ENCODE measurements at places on chromosomes 2 and 18. TPM values are rescaled to one million over a fixed set of nuclear protein-coding genes. Genes with fewer than 3 reads are reported as not detected.

DNA sequence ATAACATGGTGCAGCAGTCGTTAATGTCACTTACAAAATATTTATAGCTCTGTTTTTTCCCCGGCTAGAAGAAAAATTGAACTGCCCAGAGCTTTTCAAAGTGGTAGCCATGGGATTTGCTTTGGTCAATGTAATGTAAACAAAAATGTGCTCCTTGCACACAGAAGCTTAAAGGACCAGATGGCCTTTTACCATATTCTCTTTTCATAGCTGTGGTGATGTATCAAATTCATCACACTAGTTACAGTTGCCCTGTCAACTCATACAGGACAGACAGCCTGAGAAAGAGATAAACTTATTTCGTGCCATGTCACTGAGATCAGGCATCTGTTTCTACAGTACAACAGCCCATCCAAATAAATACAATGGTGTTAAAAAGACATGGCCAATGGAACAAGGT lies 368.1 kb upstream of the CDH19 start:
- H3K4me1 ChIP-seq = no peaks in the 10 kb centered on the region
- H3K27ac ChIP-seq = no peak overlapping the region
- DNase-seq = no peak
- no peaks in the 10 kb centered on the region for H3K27me3 ChIP-seq

DNA sequence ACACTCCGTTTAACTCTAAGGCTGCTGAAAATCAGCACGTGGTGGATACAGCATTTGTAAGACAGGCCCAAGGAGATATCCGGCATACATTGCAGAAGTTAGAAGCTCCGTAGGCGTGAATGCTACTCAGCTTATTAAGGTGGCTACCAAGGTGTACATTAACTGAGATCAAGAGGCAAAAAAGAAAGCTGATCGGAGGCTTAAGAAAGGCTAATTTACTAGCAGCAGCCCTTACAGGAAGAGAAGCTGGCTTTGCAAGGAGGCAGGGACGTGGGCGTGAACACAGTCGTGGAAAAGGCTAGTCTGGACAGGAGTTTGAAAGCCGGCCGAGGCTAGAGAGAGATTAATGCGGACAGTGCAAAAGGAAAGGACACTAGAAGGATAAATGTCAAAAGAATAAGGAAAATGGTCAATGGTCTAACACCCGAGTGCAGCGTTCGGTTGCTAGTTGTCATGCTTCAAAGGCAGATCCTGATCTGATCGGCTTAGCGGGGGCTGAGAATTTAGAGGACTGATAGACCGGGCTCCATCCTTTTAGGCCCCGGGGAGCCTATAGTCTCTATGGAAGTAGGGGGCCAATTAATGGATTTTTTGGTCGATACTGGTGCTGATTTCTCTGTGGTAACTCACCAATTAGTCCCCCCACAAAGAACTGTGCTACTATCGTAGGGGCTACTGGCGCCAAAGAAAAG lies 45.6 kb upstream of the SELENOI start:
- H3K27ac ChIP-seq = peak overlapping the region; percentile 76
- H3K27me3 ChIP-seq = no peaks in the 10 kb centered on the region
- peaks cover 11% of the 10 kb centered on the region for H3K4me1 ChIP-seq
- peak overlapping the region; percentile 37 for H3K4me3 ChIP-seq

DNA sequence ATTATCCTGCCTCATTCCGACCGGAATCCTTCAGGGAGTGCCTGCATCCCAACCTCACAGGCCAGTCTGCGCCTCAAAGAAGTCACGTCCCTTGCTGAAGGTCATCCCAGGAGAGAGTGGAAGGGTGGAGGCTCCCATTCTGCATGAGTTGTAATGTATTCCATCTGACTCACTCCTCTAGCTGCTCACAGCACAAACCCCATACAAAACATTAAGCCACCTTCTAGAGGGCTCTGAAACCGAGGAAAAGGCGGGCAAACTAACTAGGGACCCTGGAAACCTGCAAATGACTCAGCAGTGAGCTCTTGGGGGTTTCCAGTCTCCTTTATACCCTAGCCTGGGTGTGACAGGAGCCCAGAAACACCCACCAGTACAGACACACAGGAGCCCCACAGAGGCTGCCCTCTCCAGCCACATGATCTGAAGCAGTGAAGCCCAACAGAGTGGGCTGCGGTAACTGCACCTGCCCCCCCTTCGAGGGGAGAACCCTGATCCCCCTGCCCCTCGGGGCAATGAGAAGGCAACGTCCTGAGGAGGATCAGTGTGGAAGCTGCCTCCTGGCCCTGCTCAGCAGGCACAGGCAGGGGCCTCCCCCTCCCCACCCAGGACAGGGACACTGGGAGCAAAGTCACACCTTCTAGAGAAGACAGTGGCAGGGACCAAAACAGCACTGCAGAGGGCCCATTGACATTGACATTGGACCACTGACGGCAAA lies 69.3 kb upstream of the SNTG2 start:
- peaks cover 16% of the 10 kb centered on the region for H3K4me1 ChIP-seq
- no peaks in the 10 kb centered on the region for H3K36me3 ChIP-seq
- no peaks in the 10 kb centered on the region for H3K27me3 ChIP-seq
- peak overlapping the region; percentile 49 for H3K27ac ChIP-seq
- H3K4me3 ChIP-seq = no peak overlapping the region

GRCh38 chr2:73103018-73103542 lies 9.7 kb downstream of the RAB11FIP5 start:
- H3K4me3 ChIP-seq = no peak overlapping the region
- DNase-seq = no peak
- H3K27me3 ChIP-seq = no peaks in the 10 kb centered on the region
- peaks cover 14% of the 10 kb centered on the region for H3K36me3 ChIP-seq
- no peak overlapping the region for H3K27ac ChIP-seq

DNA sequence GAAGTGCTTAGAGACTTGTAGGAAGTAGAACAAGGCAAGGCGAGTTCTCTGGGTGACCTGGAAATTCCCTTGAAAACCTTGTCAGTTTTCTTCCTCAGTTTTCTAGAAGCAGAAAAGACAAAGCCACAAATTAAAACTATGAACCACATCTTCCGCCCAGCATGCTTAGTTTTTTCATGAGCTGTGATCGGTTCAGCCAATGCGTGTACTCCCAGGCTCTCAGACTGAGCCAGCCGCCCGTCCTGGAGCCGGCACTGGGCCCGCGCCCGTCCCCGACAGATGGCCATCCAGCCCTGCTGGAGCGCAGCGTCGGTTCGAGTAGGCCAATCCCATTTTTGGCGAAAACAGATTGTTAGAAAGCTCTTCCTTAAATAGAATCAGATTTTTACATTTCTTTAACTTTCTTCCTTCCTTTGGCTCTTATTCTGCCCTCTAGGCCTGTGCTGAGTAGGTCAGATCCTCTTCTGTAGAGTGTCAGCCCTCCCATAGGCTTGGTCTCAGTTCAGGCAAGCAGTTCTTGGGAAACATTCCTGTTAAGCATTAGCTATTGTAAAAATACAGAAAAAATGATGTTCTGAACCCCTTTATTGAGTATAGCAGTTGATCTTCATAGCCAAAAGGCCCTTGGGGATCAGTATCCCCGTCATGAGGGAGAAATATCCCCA lies 112.5 kb downstream of the NCK2 start:
- no peaks in the 10 kb centered on the region for H3K27me3 ChIP-seq
- H3K4me3 ChIP-seq = no peak overlapping the region
- peaks cover 9% of the 10 kb centered on the region for H3K36me3 ChIP-seq
- no peak for DNase-seq

DNA sequence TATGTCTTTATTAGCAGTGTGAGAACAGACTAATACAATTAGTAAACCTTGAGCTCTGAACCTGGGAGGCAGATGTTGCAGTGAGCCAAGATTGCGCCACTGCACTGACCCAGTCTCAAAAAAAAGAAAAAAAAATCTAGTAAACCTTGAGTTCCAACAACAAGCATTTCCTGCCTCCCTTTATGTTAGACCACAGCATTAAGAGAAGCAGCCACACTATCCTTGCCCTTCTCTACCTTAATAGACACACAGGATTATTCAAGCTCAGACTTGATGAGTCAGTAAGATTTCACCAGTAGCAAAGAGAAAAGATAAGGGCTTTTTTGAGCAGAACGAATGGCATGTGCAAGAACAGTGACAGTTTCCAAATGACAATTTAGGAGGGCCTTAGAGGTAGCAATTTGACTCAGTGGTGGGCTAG lies 18.0 kb upstream of the GLS start:
- H3K4me3 ChIP-seq = no peak overlapping the region
- no peak overlapping the region for H3K27ac ChIP-seq
- no peaks in the 10 kb centered on the region for H3K27me3 ChIP-seq
- no peak for DNase-seq

DNA sequence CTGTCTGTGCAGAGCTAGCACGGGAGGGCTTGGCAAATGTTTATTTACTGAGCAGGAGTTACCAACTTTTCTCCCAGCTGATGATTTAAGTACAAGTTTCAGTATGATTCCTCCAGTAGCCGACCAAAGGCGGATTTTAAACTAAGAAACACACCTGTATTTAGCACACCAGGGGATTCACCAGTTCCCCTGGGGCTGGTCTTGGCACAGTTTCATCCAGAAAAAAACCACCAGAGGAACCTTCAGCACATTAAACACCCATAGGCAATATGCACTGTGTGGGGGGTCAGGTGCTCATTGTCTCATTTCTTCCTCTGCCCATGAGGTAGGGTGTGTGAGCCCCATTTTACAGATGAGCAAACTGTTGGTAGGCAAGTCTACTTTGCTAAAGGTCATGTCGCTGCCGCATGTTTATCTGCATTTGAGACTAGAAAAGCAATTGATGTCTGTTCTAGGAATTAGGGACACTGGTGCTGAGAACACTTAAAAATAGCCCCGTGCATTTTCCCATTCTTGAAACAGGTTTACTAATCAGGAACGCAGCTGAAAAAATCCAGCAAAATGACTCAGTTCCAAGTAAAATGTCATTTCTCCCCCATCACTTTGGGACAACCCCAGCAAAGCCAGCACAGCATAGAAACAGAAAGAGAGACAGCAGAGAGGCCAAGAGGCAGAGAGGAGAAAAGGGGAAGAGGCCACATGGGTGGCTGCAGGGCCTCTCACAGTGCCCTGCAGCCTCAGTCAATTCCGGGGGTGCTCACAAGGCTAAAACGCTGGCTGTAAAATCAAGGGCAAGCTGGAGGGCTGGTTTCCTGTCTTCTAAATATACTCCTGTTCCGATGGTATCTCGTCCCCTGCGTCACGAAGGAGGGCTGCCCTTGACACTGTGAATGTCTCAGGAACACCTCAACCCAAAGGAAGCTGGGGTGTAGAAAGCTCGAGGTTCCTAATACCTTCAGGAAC lies 166.8 kb upstream of the ID2 start:
- H3K27ac ChIP-seq = no peak overlapping the region
- no peaks in the 10 kb centered on the region for H3K27me3 ChIP-seq

DNA sequence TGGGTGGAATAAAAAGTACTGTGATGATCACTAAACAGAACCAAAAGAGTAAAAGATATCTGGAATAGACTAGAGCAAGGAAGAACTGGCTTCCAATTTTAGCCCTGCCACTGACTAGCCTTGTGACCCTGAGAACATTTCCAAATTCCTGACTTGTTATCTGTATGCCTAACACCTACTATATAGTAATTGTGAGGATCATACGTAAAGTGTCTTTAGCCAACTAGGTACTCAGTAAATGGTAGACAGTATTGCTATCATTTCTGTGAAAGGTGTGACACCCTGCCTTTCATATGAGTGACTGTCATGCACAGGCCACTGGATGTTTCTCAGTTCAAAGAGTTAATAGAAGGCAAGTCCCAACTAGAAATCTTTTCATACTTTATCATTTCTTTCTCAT lies 29.8 kb downstream of the CYTIP start:
- H3K4me3 ChIP-seq = no peak overlapping the region
- no peak overlapping the region for H3K27ac ChIP-seq
- H3K4me1 ChIP-seq = no peaks in the 10 kb centered on the region
- H3K36me3 ChIP-seq = no peaks in the 10 kb centered on the region
- DNase-seq = no peak

DNA sequence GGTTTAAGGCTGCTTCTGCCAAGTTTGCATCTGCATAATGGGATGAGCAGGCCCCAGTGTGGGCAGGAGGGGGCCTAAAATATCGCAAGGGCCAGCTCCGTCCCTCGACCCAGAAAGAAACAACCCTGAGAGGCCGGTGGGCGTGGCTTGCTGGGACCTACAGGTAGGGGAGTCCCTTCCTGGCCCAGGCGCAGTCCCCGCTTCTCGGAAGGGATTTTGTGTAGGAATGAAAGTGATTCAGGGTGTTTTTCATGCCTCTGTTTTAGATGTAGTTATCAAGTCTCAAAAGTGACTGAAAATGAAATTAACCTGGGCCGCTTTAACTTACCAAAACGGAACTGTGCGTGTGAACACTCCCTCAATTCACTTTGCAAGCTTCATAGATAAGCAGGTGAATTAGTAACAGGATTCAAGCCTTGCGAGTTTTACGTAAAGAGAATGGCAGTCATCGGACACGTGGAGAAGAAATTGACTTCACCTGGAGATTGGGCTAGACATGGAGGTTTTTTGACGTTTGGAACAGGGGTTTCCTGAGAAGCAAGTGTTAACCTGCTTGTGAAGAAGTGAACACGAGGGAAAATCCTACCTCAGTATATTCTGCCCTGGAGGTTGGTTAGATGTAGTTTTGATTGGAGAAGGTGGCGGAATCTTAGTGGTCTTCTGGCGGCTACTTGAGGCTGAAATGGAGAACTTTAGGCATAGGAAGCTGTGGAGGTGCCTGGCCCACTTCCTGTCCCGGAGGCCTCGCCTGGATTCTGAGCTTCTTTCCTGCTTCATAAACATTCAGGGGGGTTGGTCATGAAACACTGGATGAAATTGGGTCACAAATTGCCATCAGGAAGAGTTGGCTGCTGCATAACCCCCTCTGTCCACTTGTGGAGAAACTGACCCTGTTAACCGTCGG lies 1.7 kb downstream of the NCK2 start:
- H3K27ac ChIP-seq = no peak overlapping the region
- H3K4me1 ChIP-seq = peaks cover 29% of the 10 kb centered on the region
- H3K27me3 ChIP-seq = no peaks in the 10 kb centered on the region
- H3K4me3 ChIP-seq = peak overlapping the region; percentile 98
- no peak for DNase-seq

- no peaks in the 10 kb centered on the region for H3K27me3 ChIP-seq
- no peak overlapping the region for H3K4me3 ChIP-seq
- H3K4me1 ChIP-seq = no peaks in the 10 kb centered on the region
- no peak overlapping the region for H3K27ac ChIP-seq
- no peaks in the 10 kb centered on the region for H3K36me3 ChIP-seq
Observed at GRCh38 chr2:179355881-179356280, 91.2 kb upstream of the SESTD1 start.

DNA sequence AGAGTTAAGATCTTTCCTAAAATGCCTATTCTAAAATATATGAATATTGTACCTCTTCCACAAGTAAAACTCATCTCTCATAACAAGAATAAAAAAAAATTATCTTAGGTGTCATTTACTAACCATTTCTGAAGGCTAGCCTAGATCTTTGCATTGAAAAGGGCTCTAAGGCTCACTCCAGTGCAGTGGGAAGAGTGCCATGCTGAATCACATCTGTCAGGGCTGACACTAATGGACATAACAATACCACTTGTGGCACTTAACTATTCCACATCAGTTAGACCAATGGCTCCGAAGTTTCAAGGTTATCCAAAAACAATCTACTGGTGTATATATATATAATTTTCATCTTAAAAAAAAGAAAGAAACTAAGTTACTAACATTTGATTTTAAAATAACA lies 130.2 kb downstream of the EXOC6B start:
- H3K4me3 ChIP-seq = no peak overlapping the region
- H3K36me3 ChIP-seq = no peaks in the 10 kb centered on the region
- DNase-seq = no peak
- peaks cover 8% of the 10 kb centered on the region for H3K4me1 ChIP-seq
- no peak overlapping the region for H3K27ac ChIP-seq

GRCh38 chr2:230640540-230641011 lies 72.1 kb upstream of the CAB39 start:
- no peaks in the 10 kb centered on the region for H3K27me3 ChIP-seq
- peaks cover 9% of the 10 kb centered on the region for H3K4me1 ChIP-seq
- peak overlapping the region; percentile 72 for H3K27ac ChIP-seq
- DNase-seq = peak; percentile 68
- no peak overlapping the region for H3K4me3 ChIP-seq
- H3K36me3 ChIP-seq = no peaks in the 10 kb centered on the region

SLC8A1 gene
- 20.1 TPM for total RNA-seq

SUPT7L gene
- 21.5 TPM for total RNA-seq

Measured in SJSA1 (cell line).